ENCODE measurements at places on chromosomes 7 and 10.

GRCh38 chr7:617614-618538, 98.2 kb upstream of the PDGFA start:
- no peak for DNase-seq

- no peak for DNase-seq
These were observed 52.3 kb downstream of the HECW1 start for GRCh38 chr7:43164757-43165156.

GRCh38 chr7:39588416-39588815, 22.2 kb downstream of the YAE1 start:
- no peak for DNase-seq

DNA sequence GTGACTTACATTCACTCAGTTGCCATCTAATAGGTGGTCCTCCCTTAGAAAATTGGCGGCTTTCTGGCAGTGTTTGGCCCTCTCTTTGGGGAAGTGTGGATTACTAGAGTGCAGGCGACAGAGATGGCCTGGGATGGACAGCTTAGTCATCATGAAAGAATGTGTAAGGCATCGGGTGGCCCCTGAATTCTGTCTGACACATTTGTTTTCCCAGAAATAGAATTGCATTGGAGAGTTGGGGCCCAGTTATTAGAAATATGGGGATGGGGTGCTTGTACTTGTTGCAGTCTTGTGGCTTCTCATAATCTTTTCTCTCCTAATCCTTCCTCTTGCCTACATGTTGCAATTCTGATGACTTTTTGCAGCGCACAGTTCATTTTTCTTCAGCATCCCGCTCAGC, 13.8 kb downstream of the TCF7L2 start:
- DNase-seq = no peak

GRCh38 chr7:45066409-45066808, 22.4 kb downstream of the NACAD start:
- DNase-seq = no peak

DNA sequence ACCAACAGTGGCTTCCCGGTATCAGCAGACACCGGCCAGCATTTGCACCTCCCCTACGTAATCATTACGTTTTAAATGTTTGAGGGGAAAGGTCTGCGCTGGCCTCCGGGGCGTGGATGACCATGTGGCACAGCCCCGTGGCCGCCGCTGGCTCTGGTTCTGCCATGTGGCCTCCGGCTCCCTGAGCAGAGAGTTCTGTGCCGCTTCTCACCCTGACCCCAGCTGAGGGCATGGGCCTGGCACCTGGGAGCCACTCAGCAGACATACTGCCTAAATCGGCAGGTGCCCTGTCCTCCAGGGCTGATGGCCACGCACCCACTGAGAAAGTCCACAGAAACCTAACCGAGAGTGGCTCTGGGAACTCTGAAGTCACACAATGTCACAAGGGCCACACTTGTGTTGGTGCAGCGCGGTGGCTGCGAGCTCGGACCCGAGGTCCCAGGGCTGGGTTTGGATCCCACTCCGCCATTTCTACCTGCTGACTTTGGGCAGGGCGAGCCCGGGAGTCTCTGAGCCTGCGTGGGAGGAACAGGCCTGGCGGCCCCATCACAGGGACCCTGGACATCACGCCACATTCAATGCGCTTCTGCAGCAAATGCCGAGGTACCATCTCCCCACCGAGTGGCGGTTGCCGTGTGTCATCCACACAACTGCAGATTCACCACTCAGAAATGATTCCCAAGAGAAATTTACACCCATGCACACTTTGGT, 25.3 kb downstream of the CFAP46 start:
- no peak for DNase-seq

Data from urinary bladder (tissue), 4 donors.